Keratinocyte (primary cell): ENCODE measurements at places on chromosomes 7 and 10. TPM values are rescaled to one million over a fixed set of nuclear protein-coding genes. Genes with fewer than 3 reads are reported as not detected.

DNA sequence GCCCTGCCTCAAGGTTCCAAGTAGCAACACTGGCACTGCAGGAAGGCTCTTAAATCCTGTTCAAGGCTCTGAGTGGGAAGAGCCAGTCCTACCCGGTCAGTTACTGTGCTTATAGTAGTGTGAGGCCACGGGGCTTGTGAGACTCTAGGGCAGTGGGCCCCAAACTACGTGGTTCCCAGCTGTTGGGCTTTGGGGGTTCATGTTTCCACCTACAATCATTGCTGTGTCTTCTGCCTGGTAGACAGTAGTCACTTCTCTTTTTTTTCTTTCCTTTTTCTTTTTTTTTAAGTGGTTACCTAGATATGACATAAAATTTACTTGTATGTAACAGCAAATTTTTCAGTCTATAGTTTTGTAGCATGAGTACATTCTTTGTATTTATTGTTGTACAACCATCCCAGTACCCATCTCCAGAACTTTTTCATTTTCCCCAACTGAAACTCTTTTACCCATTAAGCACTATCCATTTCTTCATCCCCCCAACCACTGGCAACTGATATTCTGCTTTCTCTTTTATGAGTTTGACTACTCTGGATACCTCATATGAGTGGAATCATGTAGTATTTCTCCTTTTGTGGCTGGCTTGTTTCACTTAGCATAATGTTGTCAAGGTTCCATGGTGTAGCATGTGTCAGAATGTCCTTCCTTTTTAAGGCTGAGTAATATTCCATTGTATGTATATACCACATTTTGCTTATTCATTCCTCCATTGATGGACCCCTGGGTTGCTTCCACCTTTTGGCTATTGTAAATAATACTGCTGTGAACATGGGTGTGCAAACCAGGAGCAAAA, 7.7 kb downstream of the UBTD1 start:
- peaks cover 10% of the 10 kb centered on the region for H3K4me1 ChIP-seq
- no peaks in the 10 kb centered on the region for H3K27me3 ChIP-seq
- no peaks in the 10 kb centered on the region for H3K36me3 ChIP-seq
- H3K4me3 ChIP-seq = no peak overlapping the region
- H3K27ac ChIP-seq = no peak overlapping the region
- no peak for DNase-seq

- H3K27me3 ChIP-seq = no peaks in the 10 kb centered on the region
- H3K36me3 ChIP-seq = no peaks in the 10 kb centered on the region
- no peak overlapping the region for H3K27ac ChIP-seq
- DNase-seq = no peak
- H3K4me1 ChIP-seq = no peaks in the 10 kb centered on the region
Observed at GRCh38 chr7:47627580-47628283, 45.8 kb upstream of the TNS3 start.

DNA sequence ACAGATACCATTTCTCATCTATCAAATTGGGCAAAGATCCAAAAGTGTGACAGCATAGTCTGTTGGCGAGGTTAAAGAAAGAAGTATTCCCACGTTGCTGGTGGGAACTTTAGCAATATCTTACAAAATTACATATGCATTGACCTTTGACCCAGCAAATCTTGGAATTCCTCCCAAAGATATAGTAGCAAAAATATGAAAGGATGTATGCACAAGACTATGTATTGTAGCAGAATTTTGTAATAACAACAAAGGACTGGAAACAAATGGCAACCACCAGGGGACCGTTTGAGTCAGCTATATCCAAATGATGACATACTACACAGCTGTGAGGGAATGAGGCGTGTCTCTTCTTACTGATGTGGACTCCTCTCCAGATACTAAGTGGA, 50.2 kb downstream of the KCNH2 start:
- no peaks in the 10 kb centered on the region for H3K27me3 ChIP-seq
- no peak overlapping the region for H3K4me3 ChIP-seq
- no peak for DNase-seq
- H3K4me1 ChIP-seq = no peaks in the 10 kb centered on the region
- H3K36me3 ChIP-seq = no peaks in the 10 kb centered on the region

GRCh38 chr7:47007471-47007870, 574.4 kb downstream of the TNS3 start:
- H3K27me3 ChIP-seq = no peaks in the 10 kb centered on the region
- DNase-seq = no peak
- no peak overlapping the region for H3K4me3 ChIP-seq
- no peaks in the 10 kb centered on the region for H3K36me3 ChIP-seq
- H3K27ac ChIP-seq = no peak overlapping the region

- peaks cover 3% of the 10 kb centered on the region for H3K4me1 ChIP-seq
- H3K4me3 ChIP-seq = no peak overlapping the region
- no peak for DNase-seq
- no peaks in the 10 kb centered on the region for H3K27me3 ChIP-seq
- H3K36me3 ChIP-seq = peaks cover 23% of the 10 kb centered on the region
Observed at GRCh38 chr10:21740989-21741388, 207.0 kb downstream of the MLLT10 start.

- H3K4me1 ChIP-seq = peaks cover 4% of the 10 kb centered on the region
- H3K36me3 ChIP-seq = no peaks in the 10 kb centered on the region
- peak overlapping the region; percentile 60 for H3K27ac ChIP-seq
- peaks cover 4% of the 10 kb centered on the region for H3K27me3 ChIP-seq
- DNase-seq = peak; percentile 9
Observed at GRCh38 chr10:3248526-3249306, 76.1 kb upstream of the PITRM1 start.

GRCh38 chr10:77825965-77826364, 100.6 kb downstream of the DLG5 start:
- H3K27me3 ChIP-seq = no peaks in the 10 kb centered on the region
- no peak overlapping the region for H3K4me3 ChIP-seq

DNA sequence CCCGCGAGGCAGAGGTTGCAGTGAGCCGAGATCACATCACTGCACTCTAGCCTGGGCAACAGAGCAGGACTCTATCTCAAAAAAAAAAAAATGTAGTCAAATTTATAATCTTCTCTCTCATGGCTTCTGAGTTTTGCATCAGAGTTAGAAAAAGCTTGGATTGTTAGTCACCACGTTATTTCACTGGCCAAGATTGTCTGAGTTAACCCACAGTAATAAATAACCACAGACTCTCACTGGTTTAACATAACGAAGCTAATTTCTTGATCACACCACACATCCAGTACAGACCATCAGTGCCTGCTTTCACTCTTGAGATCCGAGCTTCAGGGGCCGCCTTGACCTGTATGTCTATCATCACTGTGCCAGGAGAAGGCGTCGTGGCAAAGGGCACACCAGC, 116.8 kb upstream of the JCAD start:
- no peak overlapping the region for H3K27ac ChIP-seq
- H3K4me1 ChIP-seq = no peaks in the 10 kb centered on the region
- H3K4me3 ChIP-seq = no peak overlapping the region
- H3K27me3 ChIP-seq = no peaks in the 10 kb centered on the region

GRCh38 chr7:31373337-31374289, 33.1 kb upstream of the NEUROD6 start:
- H3K4me1 ChIP-seq = no peaks in the 10 kb centered on the region
- H3K36me3 ChIP-seq = no peaks in the 10 kb centered on the region
- no peak overlapping the region for H3K4me3 ChIP-seq
- peaks cover 7% of the 10 kb centered on the region for H3K27me3 ChIP-seq

DNA sequence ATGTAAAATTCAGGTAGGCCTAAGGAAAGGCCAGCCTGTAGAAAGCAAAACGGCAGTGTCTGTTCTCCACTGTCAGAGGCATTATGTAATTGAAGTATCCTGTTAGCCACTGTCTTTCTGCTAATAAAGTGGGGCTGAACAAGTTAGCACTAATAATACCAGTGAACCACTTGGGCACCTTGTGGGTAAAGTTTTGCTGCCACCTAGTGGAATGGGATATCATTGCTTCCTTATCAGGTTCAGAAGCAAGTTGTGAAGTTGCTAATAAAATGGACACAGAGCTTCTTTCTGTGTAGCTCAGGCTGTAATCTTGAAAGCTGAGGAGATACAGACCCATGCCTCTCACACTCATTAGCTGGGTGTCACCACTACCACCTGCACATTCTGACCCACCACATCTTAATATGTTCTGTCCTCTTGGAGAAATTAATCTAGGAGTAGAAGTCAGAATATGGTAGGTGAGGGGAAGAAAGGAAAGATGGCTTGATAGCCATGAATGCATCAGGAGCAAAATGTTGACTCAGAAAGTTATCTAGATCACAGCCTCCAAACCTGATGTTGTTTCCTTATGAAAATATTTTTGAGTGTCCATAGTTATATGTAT, 175.1 kb downstream of the SEPTIN7 start:
- H3K36me3 ChIP-seq = no peaks in the 10 kb centered on the region
- no peaks in the 10 kb centered on the region for H3K4me1 ChIP-seq

GRCh38 chr7:142919656-142920055, 13.9 kb downstream of the TRPV5 start:
- H3K4me3 ChIP-seq = no peak overlapping the region
- H3K4me1 ChIP-seq = no peaks in the 10 kb centered on the region
- no peaks in the 10 kb centered on the region for H3K27me3 ChIP-seq
- H3K36me3 ChIP-seq = no peaks in the 10 kb centered on the region
- H3K27ac ChIP-seq = no peak overlapping the region

DNA sequence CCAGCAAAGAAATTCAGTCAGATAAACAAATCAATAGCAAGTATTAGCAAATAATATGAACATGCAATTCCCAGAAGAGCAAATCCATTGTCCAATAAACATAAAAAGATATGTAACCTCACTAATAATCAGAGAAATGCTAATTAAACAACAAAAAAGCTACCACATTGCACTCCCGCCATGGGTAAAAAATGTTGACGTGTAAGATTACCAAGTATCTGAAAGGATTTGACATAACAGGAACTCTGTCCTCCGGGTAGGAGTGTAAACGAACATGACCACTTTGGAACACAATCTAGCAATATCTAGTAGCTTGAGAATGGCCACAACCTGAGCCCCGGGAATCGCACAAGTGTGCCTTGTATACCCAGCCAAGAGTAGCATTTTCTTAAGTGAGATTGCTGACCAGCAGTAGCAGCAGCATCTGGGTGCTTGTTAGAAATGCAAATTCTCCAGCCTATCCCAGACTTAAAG, 31.6 kb downstream of the DYDC1 start:
- no peak overlapping the region for H3K4me3 ChIP-seq
- no peaks in the 10 kb centered on the region for H3K4me1 ChIP-seq
- H3K36me3 ChIP-seq = no peaks in the 10 kb centered on the region
- H3K27me3 ChIP-seq = no peaks in the 10 kb centered on the region
- no peak overlapping the region for H3K27ac ChIP-seq

DNA sequence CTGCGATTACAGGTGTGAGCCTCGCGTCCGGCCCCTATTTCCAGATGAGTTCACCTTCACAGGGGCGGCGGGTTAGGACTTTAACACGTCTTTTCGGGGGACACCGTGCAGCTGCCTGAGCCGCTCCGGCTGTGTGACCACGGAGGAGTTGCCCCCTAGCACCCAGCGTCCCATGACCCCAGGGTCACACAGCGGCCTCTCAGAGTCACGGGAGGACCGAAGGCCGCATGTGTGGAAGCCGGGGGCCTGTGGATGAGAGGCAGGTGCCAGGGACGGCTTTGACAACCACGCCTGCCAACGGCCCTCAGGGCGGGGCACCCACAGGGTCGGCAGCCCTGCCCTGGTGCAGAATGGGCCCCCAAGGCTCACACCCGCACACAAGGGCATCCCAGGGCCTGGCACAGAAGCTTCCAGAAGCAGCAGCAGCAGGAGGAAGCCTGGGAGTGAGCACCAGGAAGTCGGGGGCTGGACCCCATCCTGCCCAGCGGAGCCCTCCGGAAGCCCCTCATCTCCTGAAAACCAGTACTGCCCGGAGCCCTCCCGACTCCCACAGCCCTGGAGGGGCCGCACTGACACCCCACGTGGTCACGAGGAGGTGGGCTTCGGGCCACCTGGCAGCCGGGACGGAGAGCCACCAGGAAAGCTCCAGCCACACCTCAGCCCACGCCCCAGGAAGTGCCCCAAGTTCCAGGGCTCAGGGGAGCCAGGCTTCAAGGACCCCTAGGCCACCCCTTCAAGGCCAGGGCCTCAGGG, 32.7 kb downstream of the ADAP1 start:
- H3K4me1 ChIP-seq = peaks cover 7% of the 10 kb centered on the region
- peaks cover 7% of the 10 kb centered on the region for H3K27me3 ChIP-seq
- no peak overlapping the region for H3K4me3 ChIP-seq
- no peaks in the 10 kb centered on the region for H3K36me3 ChIP-seq

DNA sequence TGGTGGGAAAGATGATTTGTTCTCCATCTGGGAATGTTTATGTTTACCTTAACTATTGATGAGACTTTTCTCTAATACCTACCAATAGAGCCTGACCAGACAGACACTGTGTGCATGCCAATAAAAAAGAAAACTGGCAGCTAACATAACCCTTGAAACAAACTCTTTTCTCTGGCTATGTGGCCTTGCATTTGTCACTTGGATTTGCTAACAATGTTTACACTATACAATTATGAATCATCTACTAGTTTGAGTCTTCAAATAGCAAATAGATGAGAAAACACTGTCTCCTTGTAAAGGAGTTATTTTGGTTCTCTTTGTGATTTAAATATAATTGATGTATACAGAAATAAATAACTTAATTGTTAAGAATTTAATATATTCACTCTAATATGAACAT, 273.1 kb downstream of the SEMA3D start:
- DNase-seq = no peak
- H3K27ac ChIP-seq = no peak overlapping the region
- H3K36me3 ChIP-seq = no peaks in the 10 kb centered on the region
- H3K4me1 ChIP-seq = peaks cover 3% of the 10 kb centered on the region
- no peak overlapping the region for H3K4me3 ChIP-seq
- H3K27me3 ChIP-seq = no peaks in the 10 kb centered on the region

- H3K27ac ChIP-seq = no peak overlapping the region
- H3K36me3 ChIP-seq = no peaks in the 10 kb centered on the region
- DNase-seq = no peak
- no peak overlapping the region for H3K4me3 ChIP-seq
Observed at GRCh38 chr7:118758582-118758981, 534.1 kb downstream of the ANKRD7 start.

GRCh38 chr7:9241826-9242225, 808.4 kb downstream of the NXPH1 start:
- no peak overlapping the region for H3K4me3 ChIP-seq
- no peak overlapping the region for H3K27ac ChIP-seq
- no peaks in the 10 kb centered on the region for H3K36me3 ChIP-seq

DNA sequence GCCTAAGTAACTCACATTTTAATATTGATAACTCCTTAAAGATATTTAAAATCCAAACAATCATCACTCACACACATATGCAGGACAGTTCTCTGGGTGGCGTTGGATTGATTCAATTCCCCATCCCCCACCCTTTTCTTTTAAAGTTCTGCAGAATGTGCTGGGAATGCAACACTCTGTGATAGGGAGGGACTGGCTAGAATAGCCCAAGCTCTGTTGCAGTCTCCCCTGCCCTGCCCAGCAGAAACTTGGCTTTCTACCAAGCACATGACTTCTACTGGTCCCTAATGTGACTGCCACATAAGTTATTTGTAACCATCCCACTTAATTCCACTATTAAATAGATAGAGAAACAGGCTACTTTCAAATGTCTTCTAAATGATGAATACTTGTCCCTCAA, 55.2 kb downstream of the TWIST1 start:
- no peak for DNase-seq
- H3K4me3 ChIP-seq = no peak overlapping the region
- H3K27me3 ChIP-seq = no peaks in the 10 kb centered on the region

- no peaks in the 10 kb centered on the region for H3K27me3 ChIP-seq
- no peaks in the 10 kb centered on the region for H3K4me1 ChIP-seq
- DNase-seq = no peak
Observed at GRCh38 chr7:47937065-47937687, 11.1 kb downstream of the PKD1L1 start.

ITGB8 gene
- 8.3 to 14.3 TPM (median 10.9 TPM) in 3 replicates for polyA plus RNA-seq

DNAJC12 gene
- 0.31 to 0.45 TPM (median 0.31 TPM) in 3 replicates for polyA plus RNA-seq

IGF2BP3 gene
- polyA plus RNA-seq = 13.8 to 22.3 TPM (median 18.9 TPM) in 3 replicates

CLEC5A gene
- 0.05 to 0.08 TPM (median 0.07 TPM) in 3 replicates for polyA plus RNA-seq

ZNF117 gene
- 0.44 to 2.3 TPM (median 1.8 TPM) in 3 replicates for polyA plus RNA-seq

CUX1 gene
- polyA plus RNA-seq = 16.8 to 21.7 TPM (median 18.3 TPM) in 3 replicates

FAM25G gene
- polyA plus RNA-seq = 3.9 to 23.2 TPM (median 10.6 TPM) in 3 replicates

CYP2E1 gene
- polyA plus RNA-seq = 0.73 to 0.77 TPM (median 0.77 TPM) in 3 replicates

NPFFR1 gene
- not detected in 3 replicates for polyA plus RNA-seq

GIMAP1 gene
- not detected in 3 replicates for polyA plus RNA-seq

UPK3BL2 gene
- 4.6 to 27.3 TPM (median 6.3 TPM) in 3 replicates for polyA plus RNA-seq

FRAT1 gene
- polyA plus RNA-seq = 0.34 to 0.79 TPM (median 0.50 TPM) in 3 replicates
